ENCODE measurements at places on chromosomes 16 and 17. TPM values are rescaled to one million over a fixed set of nuclear protein-coding genes. Genes with fewer than 3 reads are reported as not detected.

NPW gene
- total RNA-seq = 0.64 TPM

CHD9NB gene
- 1.1 TPM for total RNA-seq

KRT40 gene
- not detected for total RNA-seq

ELMO3 gene
- 0.70 TPM for total RNA-seq

YPEL2 gene
- total RNA-seq = 3.4 TPM

SGCA gene
- total RNA-seq = 2.7 TPM
